ENCODE measurements at places on chromosomes 7 and 10. TPM values are rescaled to one million over a fixed set of nuclear protein-coding genes. Genes with fewer than 3 reads are reported as not detected.

- DNase-seq = peak; percentile 70
Measured at GRCh38 chr10:5547931-5548660, 23.3 kb downstream of the CALML3 start.

DNA sequence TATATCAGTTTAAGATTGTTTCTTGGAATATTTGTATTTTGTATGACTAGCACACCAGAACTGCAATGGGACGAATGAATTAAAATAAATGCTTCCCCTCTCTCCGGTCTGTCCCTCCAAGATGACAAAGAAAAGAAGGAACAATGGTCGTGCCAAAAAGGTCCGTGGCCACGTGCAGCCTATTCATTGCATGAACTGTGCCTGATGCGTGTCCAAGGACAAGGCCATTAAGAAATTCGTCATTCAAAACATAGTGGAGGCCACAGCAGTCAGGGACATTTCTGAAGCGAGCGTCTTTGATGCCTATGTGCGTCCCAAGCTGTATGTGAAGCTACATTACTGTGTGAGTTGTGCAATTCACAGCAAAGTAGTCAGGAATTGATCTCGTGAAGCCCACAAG, 17.2 kb upstream of the PAPSS2 start:
- DNase-seq = no peak

GRCh38 chr7:87574630-87575029, 26.1 kb downstream of the ABCB1 start:
- DNase-seq = no peak

The PRR15 gene
- 177 TPM for total RNA-seq

The CTAGE8 gene
- 5.9 TPM for total RNA-seq

- DNase-seq = peak; percentile 58
Measured at GRCh38 chr7:102279537-102280400, 6.9 kb upstream of the SH2B2 start.

GRCh38 chr10:73244866-73245477, 2.1 kb downstream of the DNAJC9 start:
- no peak for DNase-seq

The HECW1 gene
- 0.58 TPM for total RNA-seq

The IGFBP1 gene
- not detected for total RNA-seq

DNA sequence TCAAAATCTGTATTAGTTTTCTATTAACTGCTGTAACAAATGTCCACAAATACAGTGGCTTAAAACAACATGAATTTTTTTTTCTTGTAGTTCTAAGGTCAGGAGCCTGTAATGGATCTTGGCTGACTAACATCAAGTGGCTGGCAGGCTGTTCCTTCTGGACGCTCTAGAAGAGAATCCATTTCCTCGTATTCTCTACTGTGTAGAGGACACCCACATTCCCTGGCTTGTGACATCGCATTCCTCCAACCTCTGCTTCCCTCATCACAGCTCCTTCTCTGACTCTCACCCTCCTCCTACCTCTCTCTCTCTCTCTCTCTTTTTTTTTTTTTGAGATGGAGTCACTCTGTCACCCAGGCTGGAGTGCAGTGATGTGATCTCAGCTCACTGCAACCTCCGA, 4.8 kb upstream of the CALHM1 start:
- no peak for DNase-seq

DNA sequence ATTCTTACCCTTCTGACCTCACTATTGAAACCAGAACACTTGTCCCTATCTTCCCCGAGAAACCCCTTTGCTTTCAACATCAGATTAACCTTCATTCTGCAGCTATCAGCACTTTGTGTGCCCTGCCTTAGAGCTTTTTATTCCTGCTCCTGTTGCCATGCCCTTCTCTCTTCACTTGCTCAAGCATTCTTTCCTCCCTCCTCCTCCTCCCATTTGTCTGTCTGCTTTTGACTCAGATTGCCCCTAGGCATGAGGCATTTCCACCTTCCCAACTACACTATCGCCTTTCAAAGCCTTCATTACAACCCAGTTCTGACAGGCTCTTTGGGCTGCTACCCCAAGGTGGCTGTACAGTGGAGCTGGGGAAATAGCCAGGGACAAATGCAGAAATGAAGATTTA, 143.3 kb downstream of the SLC25A13 start:
- DNase-seq = no peak

The GPR26 gene
- not detected for total RNA-seq

Measured in left colon (tissue), 2 donors.